ENCODE measurements at places on chromosomes 4 and X.

DNA sequence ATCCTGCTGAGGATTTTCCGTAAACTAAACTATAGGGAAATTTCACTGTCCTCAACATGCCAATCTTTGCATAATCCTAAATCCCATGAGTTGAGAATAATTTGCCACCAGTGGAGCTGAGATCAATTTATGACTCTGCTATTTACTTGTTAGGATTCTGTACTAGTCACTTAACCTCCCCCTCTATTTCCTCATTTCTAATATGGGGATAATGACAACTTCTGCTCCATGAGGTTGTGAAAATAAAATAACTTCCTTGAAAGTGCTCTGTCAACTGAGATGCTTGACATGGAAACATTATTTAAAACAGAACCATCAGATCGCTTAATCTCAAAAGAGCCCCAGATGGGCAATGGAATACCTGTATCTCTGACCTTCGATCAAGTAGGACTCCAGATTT lies 2.6 kb upstream of the FGF16 start:
- DNase-seq, result no peak

GRCh38 chrX:145821291-145821897 lies 3.8 kb downstream of the SLITRK2 start:
- DNase-seq, result no peak

- DNase-seq, result no peak
These were observed 251.8 kb upstream of the GALNTL6 start for GRCh38 chr4:171561419-171561818.

GRCh38 chrX:66680451-66680850 lies 41.6 kb upstream of the EDA2R start:
- no peak for DNase-seq

GRCh38 chrX:46686003-46686645 lies 72.8 kb downstream of the SLC9A7 start:
- DNase-seq, result peak; percentile 76

DNA sequence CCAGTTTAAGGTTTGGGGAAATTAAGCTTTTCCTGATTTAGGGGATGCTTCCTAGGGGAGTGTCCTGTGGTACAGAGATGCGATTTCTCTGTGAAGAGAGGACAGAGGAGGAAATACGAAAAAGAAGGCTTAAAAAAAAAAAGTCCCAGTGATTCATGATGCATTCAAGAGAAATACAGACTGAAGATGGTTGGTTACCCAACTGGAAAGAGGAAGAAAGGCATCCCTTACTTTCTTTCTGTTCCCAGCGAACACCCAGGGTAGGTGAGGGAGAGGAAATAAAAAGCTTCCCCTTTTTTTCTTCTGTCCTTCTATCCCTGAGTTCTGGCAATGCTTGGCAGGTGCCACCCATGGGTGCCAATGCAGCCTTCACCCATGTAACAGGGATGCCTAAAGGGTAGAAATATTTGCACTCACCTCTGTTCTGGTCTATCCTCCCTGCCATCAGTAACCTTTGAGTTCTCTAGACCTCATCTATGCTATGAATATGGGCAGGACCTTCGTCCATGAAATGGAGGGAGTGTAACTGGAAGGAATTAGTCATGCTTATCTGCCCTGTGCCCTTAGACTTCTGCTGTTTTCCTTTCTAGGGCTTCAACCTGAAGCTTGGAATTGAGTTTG lies 230.1 kb upstream of the GALNTL6 start:
- no peak for DNase-seq

DNA sequence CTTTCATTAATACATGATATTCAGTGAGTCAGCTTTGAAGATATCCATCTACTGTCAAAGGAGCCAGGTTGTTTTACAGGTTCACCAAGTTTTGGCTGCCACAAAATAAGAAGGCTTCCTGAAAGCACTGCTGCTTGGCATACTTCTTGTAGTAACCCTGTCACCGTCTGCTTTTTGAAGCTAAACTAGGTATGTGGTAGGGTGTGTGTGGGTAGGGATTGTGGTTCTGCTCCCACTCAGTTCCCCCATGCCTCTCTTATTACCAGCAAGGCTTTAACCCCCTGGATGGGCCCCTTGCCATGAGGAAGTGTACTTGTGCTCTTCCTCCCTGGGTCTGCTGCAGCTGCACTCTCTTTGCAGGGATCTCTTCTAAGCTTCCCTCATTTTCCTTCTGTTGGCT lies 191.2 kb downstream of the BANK1 start:
- peak; percentile 63 for DNase-seq

DNA sequence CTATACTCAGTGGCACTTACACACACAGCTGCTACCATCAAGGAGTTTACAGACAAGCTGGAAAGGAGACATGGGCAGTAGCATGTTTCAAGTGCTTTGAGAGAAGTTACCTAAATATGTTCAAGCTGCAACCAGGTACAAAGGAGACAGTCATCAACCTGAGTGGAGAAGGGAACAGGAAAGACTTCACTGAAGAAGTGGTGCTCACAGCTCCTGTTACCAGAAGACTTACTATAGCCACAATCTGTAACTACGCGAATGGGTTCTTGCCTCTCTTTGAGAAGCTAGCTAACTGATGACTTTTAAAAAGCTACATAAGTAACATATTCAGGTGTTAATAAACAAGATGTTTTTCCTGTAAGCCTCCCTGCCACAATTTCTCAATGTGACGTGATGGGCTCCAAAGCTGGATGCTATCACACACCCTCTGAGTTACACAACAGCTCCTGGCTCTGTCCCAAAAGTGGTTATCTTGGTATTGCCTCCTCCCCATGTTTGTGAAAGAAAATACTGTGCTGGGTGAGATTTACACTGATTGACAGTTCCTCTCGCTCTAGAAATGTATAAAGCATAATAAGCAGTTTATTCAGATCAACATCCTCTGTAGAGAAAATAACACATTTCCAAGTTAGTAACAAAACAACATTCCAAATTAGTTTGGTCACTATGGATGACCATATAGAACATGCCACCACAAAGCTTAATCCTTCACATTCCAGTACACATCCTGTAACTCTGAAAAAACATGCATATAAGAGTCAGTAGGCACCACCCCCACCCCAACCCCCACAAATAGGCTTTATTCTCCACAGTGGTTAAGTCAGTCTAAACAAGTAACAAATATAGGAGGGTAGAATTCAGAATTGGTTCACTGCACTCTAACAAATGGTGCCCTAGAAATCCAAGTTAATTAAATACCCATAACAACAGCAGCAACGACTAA lies 81.8 kb downstream of the FRYL start:
- no peak for DNase-seq

DNA sequence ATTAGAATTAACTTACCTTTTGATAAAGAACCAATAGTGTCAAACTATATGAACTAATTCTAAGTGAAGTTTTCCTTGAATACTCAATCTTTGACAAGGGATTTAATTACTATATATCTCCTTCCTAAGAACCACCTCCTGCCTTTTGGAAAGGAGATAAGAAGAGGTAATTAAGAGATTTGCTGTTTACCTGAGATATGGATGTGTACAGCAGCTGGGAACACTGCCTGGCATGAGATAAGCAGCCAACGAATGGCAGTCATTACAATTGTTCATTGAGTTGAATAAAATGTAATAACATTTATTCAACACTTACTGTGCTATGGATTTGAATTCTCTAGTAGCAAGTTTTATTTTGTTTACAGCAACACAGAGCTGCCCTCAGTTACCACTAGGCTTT lies 407.1 kb downstream of the SPOCK3 start:
- DNase-seq, result no peak

GRCh38 chr4:70315928-70316327 lies 18.9 kb upstream of the CABS1 start:
- DNase-seq, result peak; percentile 42

- DNase-seq, result no peak
These were observed 59.9 kb downstream of the ELOVL6 start for GRCh38 chr4:110138551-110138950.

- DNase-seq, result no peak
These were observed 123.9 kb downstream of the MID1 start for GRCh38 chrX:10496345-10496965.

DNA sequence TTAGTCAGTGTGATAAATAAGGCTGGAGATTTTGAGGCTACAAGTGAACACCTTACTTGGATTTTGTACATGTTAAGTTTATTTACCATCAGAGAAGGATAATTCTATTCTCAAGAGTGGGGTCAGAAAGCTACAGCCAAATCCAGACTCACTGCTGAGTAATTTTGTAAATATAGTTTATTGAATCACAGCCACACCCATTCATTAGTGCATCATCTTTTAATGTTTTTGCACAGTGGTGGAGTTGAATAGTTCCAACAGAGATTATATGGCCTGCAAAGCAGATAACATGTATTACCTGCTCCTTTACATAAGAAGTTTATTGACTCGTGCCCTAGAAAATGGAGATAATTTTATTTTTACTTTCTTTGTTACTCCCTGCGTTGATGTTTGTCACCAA lies 60.4 kb downstream of the PCDH18 start:
- no peak for DNase-seq

DNA sequence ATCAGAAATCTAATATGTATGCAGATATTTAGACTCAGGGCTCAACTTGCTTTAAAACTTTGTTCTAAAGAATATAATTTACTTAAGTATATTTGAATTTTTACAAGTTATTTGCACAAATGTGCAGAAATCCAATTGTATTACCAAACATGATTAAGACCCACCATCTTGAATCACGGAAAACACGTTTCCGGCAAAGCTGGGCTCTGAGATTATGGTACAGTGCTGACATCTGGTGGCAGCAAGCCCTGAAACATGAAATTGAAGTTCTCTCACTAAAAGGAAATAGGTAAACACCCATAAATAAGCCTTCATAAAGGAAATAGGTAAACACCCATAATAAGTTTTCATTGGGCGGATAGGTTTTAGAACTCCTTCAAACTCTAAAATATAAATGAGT lies 98.3 kb upstream of the MAOA start:
- DNase-seq, result peak; percentile 85

GRCh38 chr4:110975338-110975737 lies 352.5 kb upstream of the PITX2 start:
- no peak for DNase-seq

DNA sequence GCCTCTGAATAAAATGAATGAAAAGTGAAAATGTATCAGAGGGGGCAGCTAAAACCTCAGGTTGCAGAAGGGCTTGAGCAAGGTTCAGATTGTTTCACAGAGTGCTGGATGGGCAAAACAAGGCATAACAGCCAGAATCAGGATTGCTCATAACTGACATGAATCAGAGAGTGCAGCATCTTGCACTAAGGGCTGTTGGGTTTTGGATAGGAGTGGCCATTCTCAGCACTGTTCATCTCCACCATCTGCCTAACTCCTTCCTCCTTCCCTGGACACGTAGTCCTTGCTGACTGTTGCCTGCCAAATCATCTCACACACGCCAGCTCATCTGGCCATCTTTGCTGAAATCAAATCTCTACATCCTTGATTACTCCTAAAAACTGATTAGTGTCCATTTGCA lies 75.3 kb upstream of the C1QTNF7 start:
- no peak for DNase-seq

- DNase-seq, result no peak
These were observed 299.5 kb upstream of the KLF3 start for GRCh38 chr4:38364383-38364963.

GRCh38 chr4:170386971-170387370 lies 297.2 kb upstream of the AADAT start:
- no peak for DNase-seq

- no peak for DNase-seq
These were observed 187.7 kb downstream of the RAP1GDS1 start for GRCh38 chr4:98448908-98449307.

DNA sequence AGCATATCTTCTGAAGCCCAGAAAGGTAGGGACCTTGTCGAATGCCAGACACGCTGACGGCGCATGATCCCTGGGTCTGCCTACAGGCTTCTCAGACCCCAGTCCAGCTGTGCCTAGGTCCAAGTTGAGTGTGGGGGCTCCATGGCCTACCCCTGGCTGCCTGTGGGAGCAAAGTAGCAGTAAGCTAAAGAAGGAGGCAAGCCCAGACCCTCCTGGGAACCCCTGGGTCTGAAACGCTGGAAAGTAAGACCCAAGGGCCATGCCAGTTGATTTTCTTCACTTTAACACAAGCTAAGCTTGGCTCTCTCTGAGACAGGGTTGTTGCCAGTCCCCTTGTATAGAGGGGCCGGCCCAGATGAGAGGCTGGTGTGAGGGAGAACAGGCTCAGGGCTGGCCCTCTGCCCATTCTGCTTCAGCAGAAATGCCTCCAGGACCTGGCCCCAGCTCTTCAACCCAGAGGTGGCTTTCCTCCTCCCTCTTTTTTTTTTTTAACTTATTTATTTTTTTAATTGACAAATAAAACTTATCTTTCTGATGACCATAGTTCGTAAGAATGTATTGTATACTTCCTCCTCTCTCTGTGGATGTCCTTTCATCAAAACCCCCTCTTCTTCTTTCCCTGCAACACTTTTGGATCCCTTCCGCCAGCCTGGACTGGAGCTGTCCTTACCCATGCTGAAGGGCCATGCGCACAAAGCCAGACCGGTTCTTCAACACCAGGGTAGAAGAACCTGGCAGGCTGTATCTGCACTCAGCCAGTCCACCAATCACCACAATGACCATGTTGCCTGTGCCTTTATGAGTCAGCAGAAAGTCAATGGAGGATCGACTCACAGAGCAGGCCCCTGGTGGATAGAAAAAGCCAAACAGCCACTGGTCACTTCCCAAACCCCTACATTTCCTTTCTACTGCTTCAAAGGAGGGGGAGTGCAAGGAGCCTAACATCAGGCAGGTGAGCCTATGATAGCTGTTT lies 7.1 kb downstream of the AWAT2 start:
- DNase-seq, result no peak

GRCh38 chr4:141786946-141787345 lies 150.6 kb downstream of the IL15 start:
- DNase-seq, result no peak

- DNase-seq, result peak; percentile 86
These were observed 222.4 kb downstream of the CRLF2 start for GRCh38 chrX:989959-990510.

DNA sequence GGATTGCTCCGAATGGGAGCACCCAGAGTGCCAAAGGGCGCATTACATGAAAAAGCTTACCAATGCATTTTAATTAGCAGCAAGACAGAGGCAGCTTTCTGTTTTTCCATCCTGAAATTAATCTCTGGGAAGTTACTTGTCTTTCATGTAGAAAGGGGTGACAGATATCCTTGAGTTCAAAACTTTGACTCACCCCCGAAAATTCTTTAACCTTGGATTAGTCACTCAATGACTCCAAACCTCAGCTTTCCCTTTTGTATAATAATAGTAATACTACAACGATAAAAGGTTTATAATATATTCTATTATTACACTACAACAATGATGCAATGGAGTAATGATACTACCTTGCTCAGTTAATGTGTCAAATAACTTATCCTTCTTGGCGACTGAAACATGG lies 126.3 kb downstream of the ADAMTS3 start:
- DNase-seq, result no peak

DNA sequence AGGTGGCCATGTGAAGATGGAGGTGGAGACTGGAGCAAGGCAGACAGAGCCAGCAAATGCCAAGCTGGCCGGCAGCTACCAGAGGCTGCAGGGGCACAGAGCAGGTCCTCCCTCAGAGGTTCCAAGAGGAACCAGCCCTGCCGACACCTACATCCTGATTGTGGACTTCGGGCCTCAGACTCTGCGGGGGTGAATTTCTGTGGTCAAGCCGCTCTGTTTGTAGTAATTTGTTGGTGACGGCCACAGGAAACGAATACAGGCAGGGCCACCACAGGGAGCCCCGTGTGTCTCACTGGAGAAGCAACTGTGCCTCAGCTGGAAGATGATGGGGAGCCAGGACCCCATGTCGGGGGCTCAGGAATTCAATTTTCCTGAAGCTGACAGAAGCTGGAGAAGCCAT lies 28.3 kb downstream of the ZFYVE28 start:
- DNase-seq, result no peak

GRCh38 chr4:7757501-7758471 lies 181.9 kb downstream of the AFAP1 start:
- no peak for DNase-seq
